ENCODE measurements at places on chromosomes 3 and 15.
A peak's percentile ranks its signal among the peaks of the same experiment; 100 is the strongest.

- no peak for DNase-seq
These were observed 19.0 kb downstream of the TM4SF4 start for GRCh38 chr3:149493315-149494021.

- no peak for DNase-seq
These were observed 405.5 kb downstream of the ZNF385D start for GRCh38 chr3:21345382-21345976.

DNA sequence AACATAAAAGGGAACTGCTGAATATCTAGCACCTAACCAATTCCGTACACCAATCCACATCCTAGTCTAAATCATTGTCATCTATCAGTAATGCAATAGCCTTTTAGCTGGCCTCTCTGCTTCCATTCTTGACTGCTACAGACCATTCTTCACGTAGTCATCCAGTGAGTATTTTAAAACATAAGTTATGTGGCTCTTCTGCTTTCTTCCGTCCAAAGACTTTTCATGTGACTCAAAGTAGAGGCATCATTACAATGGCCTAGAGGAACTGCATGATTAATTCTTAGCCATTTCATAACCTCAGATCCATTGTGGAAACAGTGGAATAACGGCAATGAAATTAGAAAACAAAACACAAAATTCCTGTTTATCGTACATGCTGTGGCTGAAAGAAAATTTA is 88.9 kb upstream of the CBLB start:
- no peak for DNase-seq

GRCh38 chr15:101286471-101287114 is 8.5 kb downstream of the SNRPA1 start:
- DNase-seq: no peak

- DNase-seq: no peak
These were observed 456.1 kb downstream of the MFSD1 start for GRCh38 chr3:159257954-159258353.

GRCh38 chr15:91894606-91895005 is 41.1 kb downstream of the SLCO3A1 start:
- no peak for DNase-seq

DNA sequence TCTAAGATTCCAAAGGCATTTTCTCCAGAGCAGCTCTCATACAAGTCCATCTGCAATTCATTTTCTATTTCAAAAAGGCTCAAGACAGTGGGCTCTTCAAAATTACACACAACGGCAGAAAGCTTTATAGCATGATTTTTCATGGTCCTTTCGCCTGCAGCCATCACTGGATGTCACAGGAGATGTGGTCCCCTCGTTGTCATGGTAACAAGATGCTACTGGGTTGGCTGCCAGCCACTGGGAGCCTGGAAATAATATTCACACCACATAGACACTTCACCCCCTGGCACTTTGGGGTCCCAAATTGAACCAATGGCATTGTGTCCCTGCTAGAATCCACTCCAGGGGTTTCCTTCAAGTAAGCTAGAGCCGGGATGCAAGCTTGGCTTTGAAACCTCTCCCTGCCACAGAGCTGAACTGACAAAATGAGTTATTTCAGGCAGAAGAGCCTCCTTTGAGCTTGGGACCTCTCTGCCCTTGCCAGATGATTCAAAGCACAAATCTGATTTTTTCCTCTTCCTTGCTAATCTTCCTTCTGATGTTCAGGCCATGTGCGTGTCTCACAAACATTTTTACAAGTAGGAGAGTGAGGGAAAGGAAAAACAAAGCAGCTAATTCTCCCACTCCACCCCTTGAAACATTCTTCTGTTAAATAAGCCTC is 512.6 kb upstream of the ADAMTS9 start:
- DNase-seq: no peak

GRCh38 chr15:90379263-90379662 is 8.8 kb upstream of the IQGAP1 start:
- DNase-seq: no peak

DNA sequence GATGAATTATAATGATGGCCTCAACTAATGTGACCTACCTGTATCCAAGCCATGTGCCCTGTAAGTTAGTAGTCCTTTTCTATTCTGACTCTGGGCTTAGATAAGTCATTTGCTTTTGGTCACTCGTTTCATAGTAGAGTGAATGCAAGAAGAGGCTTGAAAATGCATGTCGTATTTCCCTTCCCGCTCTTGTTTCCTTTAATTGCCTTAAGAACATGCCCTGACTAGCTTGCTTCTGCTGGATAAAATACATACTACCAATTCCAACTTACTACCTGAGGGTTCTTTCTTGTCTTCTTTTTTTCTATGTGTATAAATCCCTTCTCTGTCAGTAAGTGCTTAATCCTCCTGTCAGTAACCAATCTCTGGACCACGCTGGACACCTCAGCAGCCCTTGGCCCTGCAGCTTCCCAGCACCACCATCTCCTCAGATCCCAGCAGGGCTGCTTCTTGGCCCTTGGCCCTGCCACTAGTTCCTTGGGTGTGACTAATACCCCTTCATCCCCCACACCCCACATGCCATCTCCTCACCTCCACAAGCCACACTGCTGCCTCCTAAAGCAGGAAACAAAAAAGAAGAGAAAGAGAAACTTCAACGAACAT is 771.7 kb downstream of the IGSF11 start:
- DNase-seq: no peak

DNA sequence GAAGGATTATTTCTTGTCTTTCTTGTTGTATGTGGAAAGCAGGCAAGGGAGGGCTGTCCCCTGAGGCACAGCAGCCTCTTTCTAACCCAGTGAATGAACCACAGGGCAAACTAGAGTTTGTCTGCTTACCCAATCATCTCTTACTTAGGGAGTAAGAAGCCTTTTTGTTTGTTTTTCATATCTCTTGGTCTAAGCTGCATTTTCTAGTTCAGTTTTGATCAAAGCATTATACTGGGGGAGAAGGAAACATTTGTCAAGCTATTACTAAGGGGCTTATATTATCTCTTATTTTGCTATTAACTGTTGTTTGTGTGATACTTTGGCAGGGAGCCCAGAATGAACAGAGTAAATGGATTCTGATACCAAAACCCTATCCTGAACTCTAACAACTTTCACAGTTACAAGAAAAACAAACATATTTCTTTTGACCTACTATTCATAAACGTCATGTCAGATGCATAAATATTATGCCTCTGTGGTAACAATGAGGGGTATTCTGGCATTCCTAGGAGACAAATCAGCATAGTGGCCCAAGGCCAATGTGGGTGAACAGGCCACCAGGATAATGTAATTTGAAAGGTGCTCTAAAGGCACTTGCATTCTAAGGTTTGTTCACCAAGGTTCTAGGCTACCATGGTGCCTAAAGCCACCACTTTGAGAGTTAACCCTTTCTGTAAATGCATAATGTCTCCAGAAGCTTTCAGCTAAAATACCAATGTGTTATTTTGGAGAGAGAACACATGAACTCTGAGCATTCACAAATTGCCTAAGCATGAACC is 271.6 kb upstream of the ZPLD1 start:
- DNase-seq: no peak

DNA sequence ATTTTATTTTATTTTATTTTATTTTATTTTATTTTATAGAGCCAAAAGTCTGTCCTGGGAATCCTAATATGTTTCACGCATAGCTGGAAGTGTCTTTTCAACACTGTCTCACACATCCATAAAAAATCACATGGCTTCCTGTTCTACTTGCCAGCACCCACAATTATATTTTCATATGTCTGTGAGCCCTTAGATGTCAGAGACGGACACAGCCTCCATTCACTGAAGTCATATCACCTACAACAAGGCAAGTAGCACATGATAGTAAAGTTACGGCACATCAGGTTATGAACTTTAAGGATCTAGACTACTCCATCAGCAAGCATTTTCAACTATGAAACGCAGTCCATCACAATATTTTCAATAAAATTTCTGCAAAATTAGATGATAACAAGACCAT is 168.4 kb downstream of the ZIC4 start:
- DNase-seq: no peak

DNA sequence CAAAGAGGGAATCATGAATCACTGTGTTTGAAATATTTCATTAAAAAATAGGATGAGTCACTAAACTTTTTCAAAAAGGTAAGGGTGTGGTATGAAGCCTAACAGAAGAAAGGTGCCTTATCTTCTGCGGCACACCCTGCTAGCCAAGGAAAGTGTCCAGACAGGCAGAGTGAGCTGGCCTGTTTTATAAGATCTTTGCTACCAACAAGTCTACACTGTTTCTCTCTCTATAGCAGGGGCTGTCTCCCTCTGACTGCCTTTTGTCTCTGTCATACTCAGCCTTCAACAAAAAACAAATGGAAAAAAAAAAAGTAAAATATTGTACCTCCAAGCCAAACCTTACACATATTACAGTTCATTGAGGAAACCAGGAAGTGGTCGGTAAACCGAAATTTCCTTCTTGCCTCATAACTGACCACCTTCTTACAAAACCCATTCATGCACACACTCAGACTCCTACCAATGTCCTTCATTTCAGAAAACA is 9.1 kb downstream of the ZDHHC3 start:
- DNase-seq: no peak

GRCh38 chr3:149626671-149627070 is 31.2 kb downstream of the WWTR1 start:
- no peak for DNase-seq

DNA sequence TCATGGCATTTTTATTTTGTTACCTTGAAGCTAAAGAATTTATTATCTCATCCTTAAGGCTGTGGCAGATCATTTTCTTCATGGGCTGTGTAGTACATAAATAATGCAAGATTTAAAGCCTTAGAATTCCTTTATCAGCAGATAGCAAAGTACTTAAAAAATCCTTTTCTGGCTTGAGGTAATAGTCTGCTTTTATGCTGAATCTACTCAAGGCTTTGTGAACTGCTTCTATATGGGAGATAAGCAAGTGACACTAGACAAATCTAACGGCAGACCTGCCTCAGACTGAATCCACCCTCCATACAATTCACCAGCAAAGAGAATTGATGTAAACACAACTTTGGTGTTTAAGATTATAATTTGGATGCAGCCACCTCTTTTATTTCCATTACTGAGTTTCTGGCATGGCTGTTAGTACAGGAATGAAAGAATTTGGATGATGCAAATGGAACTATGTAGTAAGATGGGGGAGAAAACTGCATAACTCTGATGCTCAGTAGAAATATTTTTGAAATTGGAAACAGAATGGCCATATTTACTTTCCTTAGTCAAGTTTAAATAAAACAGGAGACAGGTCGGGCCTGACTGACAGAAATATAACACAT is 1121.5 kb downstream of the NAALADL2 start:
- DNase-seq: no peak

DNA sequence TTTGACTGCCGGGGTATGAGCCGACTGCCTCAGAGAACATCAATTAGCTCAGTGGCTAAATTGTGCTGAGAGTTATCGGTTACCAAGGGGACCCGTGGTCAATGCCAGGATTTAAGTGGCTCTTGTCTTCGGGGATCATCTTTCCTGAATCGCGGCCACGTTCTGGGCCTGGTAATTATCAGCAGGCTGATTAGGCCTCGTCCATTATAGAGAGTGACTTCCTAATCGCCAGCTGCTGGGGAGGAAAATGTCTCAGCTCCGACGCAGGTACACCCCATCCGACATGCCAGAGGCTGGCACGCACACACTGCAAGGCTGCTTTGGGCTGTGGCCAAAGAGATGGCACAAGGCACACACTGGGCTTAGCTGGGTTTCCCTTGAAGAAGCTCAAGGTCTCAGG is 10.6 kb downstream of the TRH start:
- DNase-seq: no peak

DNA sequence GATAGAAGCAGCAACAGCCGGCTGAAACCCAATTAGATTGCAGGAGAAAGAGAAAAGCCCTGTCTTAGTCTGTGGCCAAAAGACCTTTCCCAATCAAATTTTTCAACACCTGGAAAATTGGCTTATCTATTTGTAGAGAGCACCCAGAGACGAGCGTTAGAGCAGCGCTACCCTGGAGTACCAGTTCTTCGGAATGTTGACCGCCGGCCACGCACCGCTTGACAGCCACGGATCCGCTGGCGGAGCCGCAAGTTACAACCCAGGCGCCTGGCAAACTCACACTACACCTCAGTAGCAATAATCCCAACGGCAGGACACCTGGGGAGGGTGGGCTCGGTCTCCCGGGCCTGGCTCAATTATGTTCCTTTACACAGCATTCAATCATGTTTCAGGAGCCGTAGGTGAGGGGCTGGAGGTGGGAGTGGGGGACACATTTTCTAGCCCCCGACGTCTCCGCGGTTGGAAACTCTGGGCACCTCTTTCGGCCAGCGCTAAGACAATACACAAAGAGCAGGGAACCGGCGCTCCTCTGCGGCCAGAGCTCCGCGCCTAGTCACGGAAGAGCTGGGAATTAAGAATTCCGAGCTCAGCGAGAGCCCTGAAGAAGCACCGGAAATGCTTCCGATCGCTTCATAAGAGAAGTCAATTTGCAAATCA is 1.2 kb downstream of the MB21D2 start:
- DNase-seq: no peak

DNA sequence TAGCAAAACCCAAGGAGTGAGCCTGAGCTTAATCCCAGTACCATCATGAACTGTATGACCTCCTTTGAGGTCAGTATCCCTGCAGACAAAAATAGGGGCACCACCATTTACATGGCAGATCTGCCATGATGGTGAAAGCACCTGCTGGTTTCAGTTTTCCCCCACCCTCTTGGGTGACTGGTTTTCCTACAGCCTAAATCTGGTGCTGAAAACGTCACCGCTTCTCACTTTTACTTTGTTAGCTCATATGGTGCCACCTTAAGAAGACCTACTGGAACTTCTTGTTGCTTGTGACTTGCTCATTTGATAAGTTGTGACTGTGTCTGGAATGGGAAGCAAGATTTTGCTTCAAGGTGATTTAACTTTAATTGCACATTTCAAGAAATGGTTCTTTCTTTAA is 5.1 kb downstream of the PPP1R2 start:
- peak; percentile 56 for DNase-seq

Measured in stimulated activated CD8-positive, alpha-beta memory T cell treated with anti-CD3 and anti-CD28 coated beads, Interleukin-7, amount 100 ng/mL, for 48 hours (primary cell).